ENCODE measurements at places on chromosomes 5 and 9. TPM values are rescaled to one million over a fixed set of nuclear protein-coding genes. Genes with fewer than 3 reads are reported as not detected.

SHROOM1 gene
- total RNA-seq = 11.8 TPM

HTR1A gene
- total RNA-seq = not detected

DNA sequence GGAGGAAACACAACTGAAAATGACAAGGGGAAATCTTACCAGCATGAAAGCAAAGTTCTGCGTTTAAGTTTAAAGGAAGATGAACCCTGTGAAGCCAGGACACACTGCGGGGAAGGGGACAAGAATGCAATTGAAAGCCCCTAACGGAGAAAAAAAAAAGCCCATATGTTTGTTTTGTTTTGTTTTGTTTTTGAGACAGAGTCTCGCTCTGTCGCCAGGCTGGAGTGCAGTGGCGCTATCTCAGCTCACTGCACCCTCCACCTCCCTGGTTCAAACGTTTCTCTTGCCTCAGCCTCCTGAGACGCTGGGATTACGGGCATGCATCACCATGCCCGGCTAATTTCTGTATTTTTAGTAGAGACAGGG, 2.9 kb downstream of the STK10 start:
- peaks cover 37% of the 10 kb centered on the region for H3K4me1 ChIP-seq
- no peak for DNase-seq
- H3K36me3 ChIP-seq = peaks cover 17% of the 10 kb centered on the region
- H3K4me3 ChIP-seq = peak overlapping the region; percentile 98
- H3K27ac ChIP-seq = peak overlapping the region; percentile 53

- no peaks in the 10 kb centered on the region for H3K27me3 ChIP-seq
- peaks cover 5% of the 10 kb centered on the region for H3K36me3 ChIP-seq
- peak overlapping the region; percentile 89 for H3K27ac ChIP-seq
- peaks cover 95% of the 10 kb centered on the region for H3K4me1 ChIP-seq
- DNase-seq = peak; percentile 97
Measured at GRCh38 chr5:8829323-8830029, 716.4 kb downstream of the SEMA5A start.

DNA sequence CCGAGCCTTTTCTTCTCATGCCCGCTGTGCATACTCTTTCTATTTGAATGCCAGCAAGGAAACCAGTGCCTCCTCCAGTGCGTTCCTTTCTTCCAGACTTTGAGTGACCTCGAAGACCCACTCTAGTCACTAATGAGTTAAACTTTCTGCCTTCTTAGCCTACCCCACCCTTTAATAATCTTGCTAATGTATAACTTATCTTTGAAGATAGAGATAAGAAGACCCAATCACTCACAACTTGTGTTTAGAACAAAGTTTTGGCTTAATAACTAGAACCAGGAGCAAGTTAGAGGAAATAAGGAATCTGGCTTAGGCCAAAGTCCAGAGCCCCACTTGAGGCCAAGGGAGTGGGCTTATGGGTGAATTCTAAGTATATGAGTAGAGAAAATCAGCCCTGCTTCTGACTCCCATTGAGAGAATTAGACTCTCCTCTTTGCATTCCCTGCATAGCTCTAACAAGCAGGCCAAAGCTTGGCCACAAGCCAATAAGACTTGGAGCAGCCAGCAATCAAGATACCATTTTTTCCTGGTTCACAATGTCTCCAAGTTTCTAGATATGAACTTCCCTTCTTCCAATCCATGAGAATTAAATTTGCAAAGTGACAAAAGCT, 181.5 kb upstream of the PIK3R1 start:
- peak; percentile 59 for DNase-seq
- no peaks in the 10 kb centered on the region for H3K36me3 ChIP-seq
- H3K4me1 ChIP-seq = peaks cover 23% of the 10 kb centered on the region
- H3K4me3 ChIP-seq = no peak overlapping the region
- no peak overlapping the region for H3K27ac ChIP-seq
- H3K27me3 ChIP-seq = no peaks in the 10 kb centered on the region
